ENCODE measurements at places on chromosomes 13 and 19. TPM values are rescaled to one million over a fixed set of nuclear protein-coding genes. Genes with fewer than 3 reads are reported as not detected.

NLRP13 gene
- total RNA-seq = not detected

FLT1 gene
- 0.16 TPM for total RNA-seq

IGFL1 gene
- not detected for total RNA-seq

FAM187B gene
- not detected for total RNA-seq

PLK5 gene
- not detected for total RNA-seq

FGF22 gene
- 0.16 TPM for total RNA-seq

GJB6 gene
- total RNA-seq = not detected

LGALS4 gene
- 0.09 TPM for total RNA-seq

PROZ gene
- not detected for total RNA-seq

GPR183 gene
- total RNA-seq = not detected

PSG3 gene
- not detected for total RNA-seq

GPC6 gene
- total RNA-seq = 144 TPM

ZNF473 gene
- total RNA-seq = 5.5 TPM

KIR2DL4 gene
- not detected for total RNA-seq

PRRG2 gene
- 0.32 TPM for total RNA-seq

HIPK4 gene
- 0.16 TPM for total RNA-seq

ATP8B3 gene
- 0.95 TPM for total RNA-seq

PSG1 gene
- total RNA-seq = under 0.01 TPM

HCST gene
- total RNA-seq = 3.2 TPM

TUBGCP3 gene
- 11.7 TPM for total RNA-seq
